Kidney (tissue), 22 donors: ENCODE measurements at places on chromosomes 13 and 19.

GRCh38 chr13:84393981-84394625 lies 511.8 kb upstream of the SLITRK1 start:
- DNase-seq = no peak

GRCh38 chr13:110706570-110707372 lies 855 bp upstream of the CARS2 start:
- peak; percentile 56 for DNase-seq

DNA sequence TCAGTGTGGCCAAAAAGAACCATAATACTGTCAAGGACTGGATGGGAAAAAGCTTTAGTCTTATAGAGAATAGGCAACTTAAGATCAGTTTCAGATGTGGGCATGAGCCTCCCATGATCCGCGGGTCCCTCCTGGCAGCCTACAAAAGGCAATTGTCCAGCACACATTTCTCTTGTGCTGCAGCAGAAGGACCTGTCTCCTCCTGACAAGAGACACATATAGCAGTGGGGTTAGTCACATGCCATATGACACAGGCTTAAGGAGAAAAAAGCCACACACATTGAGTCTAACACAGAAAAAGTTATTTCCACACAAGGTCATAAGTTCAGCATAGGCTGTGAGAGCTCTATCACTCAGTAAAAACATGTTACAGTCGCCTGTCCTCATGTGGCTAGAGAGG lies 1378.7 kb upstream of the PRR20A start:
- no peak for DNase-seq

GRCh38 chr19:58033741-58034476 lies at the start of gene ZSCAN1:
Gene ZSCAN1 (plus strand): TSS chr19:58034025. CDS start chr19:58037837, 3,812 bp downstream.
- DNase-seq = peak; percentile 99

DNA sequence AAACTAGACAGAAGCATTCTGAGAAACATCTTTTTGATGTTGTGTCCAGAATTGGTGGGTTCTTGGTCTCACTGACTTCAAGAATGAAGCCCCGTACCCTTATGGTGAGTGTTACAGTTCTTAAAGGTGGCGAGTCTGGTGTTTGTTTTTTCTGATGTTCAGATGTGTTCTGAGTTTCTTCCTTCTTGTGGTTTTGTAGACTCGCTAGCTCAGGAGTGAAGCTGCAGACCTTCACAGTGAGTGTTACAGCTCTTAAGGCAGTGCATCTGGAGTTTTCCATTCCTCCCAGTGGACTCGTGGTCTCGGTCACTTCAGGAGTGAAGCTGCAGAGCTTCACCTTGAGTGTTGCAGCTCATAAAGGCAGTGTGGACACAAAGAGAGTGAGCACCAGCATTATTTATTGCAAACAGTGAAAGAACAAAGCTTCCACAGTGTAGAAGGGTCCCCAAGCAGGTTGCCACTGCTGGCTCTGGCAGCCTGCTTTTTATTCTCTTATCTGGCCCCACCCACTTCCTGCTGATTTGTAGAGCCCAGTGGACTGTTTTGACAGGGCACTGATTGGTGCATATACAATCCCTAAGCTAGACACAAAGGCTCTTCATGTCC lies 1820.8 kb downstream of the UQCRFS1 start:
- no peak for DNase-seq

GRCh38 chr13:32126756-32127155 lies 95.2 kb downstream of the FRY start:
- DNase-seq = no peak

GRCh38 chr19:10343495-10343894 lies 4.1 kb upstream of the ICAM3 start:
- DNase-seq = no peak

GRCh38 chr13:94994506-94994905 lies 282.2 kb upstream of the SOX21 start:
- no peak for DNase-seq

DNA sequence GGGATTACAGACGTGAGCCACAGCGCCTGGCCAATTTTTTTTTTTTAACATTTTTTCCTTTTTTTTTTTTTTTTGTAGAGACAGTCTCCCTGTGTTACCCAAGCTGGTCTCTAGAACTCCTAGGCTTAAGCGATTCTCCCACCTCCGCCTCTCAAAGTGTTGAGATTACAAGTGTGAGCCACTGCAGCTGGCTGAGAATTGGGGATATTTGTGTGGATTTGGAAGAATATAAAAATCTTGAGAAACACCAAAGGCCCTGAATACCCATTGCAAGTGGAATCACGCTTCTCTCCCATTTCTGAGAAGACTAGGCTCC lies 79.9 kb upstream of the ABCC4 start:
- no peak for DNase-seq

GRCh38 chr13:96391606-96392005 lies 301.7 kb downstream of the HS6ST3 start:
- DNase-seq = no peak

DNA sequence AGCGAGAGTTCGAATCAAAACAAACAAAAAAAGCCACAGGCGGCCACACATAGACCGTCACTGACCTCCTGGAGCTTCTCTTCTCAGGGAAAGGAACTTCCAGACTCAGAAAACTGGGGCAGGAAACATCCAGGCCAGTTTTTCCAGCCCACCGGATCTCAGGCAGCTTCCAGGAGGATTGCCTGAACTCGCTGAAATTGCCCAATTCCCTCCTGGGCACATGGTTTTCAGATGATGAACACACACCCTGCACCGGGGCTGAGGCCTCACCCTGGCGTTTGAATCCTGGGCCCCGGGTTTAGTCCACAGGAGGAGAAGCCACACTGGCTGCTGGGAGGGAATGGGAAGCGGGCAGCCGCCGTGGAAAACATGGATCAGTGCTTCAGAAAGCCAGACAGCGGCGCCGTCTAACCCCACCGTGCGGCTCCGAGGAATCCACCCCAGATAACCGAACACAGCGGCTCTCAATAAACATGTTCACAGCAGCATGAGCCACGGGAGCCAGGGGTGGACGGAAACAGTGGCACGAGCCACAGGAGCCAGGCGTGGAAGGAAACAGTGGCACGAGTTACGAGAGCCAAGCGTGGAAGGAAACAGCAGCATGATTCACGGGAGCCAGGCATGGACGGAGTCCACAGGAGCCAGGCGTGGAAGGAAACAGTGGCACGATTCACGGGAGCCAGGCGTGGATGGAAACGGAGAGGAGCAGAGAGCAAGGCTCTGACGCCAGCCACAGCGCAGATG lies 18.2 kb upstream of the PTBP1 start:
- peak; percentile 65 for DNase-seq

GRCh38 chr19:1046117-1046626 lies 6.3 kb downstream of the ABCA7 start:
- DNase-seq = peak; percentile 48

DNA sequence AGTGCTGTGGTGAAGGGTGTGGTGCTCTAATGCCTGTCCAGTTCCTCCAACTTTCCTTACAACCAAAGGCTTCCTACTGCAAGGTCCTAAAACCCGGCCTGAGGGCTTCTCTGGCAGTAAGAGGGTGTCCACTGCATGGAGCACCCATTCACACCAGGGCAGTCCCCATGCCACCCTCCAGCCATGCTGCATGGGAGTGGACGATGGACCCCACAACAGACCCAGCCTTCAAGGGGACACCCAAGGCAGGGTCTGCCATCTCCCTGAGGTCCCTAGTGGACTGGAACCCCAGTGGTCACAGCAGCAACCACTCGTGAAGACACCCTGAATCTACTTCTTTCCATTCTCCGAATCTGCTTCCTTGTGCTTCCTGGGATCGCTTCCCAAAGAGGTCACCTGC lies 117.6 kb upstream of the SOX1 start:
- no peak for DNase-seq

DNA sequence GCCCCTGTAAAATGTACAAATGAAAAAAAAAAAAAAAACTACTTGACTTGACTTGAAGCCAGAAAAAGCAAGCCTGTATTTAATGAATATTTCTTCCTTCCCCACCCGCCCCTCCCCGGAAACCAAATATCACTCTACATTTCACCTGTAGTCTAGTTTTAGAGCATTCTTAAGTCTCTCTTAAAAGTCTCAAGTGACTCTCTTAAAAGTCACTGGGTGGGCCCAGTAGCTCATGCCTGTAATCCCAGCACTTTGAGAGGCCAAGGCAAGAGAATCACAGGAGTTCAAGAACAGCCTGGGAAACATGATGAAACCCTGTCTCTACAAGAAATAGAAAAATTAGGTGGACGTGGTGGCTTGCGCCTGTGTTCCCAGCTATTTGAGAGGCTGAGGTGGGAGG lies 72.0 kb downstream of the TSC22D1 start:
- no peak for DNase-seq

DNA sequence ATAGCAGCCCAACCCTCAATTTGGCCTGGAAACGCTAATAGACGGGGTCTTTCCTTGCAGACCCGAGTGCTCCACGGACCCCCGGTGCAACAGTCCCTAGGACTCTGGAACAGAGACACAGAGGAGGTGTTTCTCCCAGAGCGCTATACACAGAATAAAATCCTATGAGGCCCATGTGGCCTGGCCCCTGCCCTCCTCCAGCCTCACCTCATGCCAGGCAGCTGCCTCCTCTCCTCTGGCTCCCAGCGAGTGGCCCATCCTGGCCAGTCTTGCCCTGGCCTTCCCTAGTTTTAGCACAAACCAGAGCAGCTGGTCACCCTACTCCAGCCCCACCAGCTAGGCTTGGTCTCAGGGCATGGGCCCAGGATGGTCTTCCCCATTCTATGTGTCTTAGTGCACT lies 20.3 kb downstream of the POP4 start:
- DNase-seq = no peak

GRCh38 chr13:112200200-112200599 lies 133.3 kb downstream of the SOX1 start:
- DNase-seq = no peak

GRCh38 chr13:24875566-24875965 lies 111.6 kb downstream of the RNF17 start:
- DNase-seq = no peak

GRCh38 chr19:19185853-19186740 lies 5.9 kb downstream of the BORCS8 start:
- DNase-seq = no peak

DNA sequence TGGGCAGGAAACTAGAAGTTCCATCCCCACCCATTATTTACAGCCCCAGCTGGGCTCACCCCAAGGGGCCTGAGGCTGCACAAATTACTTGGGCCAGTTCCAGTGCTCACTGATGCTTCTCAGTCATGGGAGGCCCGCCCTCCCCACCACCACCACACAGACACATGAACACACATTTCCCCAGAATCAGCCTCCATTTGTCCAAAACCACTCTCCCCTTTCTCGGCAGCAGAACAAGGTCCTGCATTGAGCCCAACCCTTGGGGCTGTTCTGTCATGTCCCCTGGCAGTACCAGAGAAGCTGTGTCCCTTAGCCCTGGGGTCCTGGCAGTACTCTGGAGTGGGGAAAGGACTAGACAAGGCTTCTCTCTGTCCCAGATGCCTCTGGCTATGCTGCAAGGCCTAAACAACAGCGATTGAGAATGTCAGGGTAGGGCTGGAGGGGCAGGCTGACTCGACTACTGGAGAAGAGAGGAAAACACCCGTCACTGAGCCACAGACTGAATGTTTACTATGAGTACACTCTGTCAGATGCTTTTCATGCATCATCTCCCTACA lies 21.8 kb downstream of the SAMD4B start:
- no peak for DNase-seq

- no peak for DNase-seq
These were observed 19.7 kb upstream of the IRGC start for GRCh38 chr19:43695985-43696704.

GRCh38 chr13:23020246-23020843 lies 160.4 kb upstream of the SGCG start:
- DNase-seq = peak; percentile 74

- no peak for DNase-seq
These were observed 546.0 kb upstream of the PCDH9 start for GRCh38 chr13:67776151-67776550.

GRCh38 chr13:99135591-99135990 lies 65.1 kb upstream of the UBAC2 start:
- DNase-seq = no peak

DNA sequence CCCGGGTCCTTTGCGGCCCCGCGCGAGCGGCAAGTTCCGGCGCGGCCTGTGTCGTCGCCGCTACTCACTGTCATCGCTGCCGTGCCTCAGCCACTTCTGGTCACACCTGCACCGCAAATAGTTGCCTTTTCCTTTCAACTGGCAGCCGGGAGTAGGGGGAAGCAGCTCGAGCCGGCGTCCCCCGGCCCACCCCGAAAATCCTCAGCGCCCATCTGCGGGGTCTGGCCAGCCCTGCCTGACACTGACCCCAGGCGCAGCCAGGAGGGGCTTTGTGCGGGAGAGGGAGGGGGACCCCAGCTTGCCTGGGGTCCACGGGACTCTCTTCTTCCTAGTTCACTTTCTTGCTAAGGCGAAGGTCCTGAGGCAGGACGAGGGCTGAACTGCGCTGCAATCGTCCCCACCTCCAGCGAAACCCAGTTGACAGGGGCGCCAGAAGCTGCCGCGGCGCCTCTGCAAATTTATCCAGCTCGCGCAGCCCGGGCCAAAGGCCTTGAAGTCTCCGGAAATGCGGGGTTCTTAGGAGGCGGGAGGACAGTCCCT lies 1.7 kb downstream of the PDX1 start:
- no peak for DNase-seq

- DNase-seq = no peak
These were observed 511.7 kb downstream of the SLITRK6 start for GRCh38 chr13:85287528-85287927.

DNA sequence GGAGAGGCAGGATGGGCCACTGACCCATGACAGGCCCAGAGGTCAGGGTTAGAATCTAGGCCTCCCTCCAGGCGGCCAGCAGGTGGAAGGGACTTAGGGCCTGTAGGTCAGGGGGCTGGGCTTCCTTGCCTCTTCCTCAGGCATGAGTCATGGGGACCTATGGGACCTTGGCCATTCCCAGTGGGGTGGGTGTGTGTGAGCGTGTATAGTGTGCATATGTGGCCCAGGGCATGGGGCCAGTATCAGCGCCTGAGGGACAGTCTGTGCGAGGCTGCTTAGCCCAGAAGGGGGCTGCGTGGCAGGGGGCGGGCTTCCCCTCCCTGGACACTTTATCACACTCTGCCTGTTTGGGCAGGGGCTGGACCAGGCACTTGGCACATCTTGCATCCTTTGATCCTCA lies 13.3 kb downstream of the KCTD15 start:
- DNase-seq = no peak

DNA sequence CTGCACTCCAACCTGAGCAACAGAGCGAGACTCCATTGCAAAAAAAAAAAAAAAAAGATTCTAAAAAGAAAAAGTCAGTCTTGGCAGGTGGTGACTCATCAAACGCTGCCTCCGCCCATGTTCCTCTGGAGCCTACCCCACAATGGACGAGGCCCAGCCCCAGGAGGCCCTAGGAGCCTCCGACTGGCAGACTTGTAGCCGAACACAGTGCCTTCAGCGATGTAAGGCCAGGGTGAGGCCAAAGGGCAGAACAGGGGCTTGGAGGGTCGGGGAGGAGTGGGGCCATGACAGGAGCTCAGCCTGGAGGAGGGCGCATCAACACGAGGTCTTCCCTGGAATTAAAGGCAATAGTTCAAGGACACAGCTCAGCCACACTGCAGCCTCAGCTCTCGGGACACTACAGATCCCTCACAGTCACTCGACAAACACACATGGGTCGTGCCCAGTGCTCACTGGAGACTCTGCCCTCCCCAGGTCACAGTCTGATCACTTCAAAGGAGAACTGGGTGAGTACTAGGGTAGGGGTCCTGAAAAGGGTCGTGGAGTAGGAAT lies 5.1 kb downstream of the USE1 start:
- DNase-seq = no peak
